ENCODE measurements at places on chromosomes 2 and 18.

DNA sequence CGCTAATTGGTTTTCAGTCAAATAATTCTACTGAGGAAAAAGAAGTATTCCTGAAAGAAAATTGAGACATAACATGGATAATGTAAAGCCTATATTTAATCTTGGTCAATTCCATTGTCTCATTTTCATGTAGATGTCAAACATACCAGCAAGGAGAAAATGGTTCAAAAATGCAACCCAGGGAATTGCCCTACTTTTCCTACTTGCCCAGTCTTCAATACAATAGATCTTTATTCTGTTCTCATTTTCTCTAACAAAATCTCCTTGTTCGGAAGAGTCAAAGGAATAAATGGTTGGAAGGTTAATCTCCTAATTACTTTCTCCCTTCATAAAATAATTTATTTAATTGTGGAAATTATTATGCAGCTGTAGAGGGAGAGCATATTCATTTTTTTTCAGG is 896.1 kb downstream of the NRXN1 start:
- no peak for DNase-seq

DNA sequence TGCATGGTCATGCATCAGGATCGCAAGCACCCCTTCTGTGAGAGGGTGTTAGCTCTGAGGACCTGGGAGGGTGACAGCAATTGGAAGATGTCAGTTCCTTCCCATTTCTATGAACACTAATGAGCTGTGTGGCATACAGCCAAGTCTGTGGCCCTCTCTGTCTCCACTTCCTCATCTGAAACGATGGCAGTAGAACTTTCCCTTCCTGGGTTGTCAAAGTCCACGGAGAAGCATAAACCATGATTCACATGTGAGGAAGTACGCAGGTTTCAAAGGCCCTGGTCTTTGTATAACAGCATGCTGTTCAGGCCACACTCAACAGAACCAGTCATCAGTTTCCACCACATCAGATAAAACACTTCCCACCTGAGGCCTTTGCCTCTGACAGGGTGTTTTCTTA is 167.4 kb upstream of the RAB6C start:
- DNase-seq: no peak

DNA sequence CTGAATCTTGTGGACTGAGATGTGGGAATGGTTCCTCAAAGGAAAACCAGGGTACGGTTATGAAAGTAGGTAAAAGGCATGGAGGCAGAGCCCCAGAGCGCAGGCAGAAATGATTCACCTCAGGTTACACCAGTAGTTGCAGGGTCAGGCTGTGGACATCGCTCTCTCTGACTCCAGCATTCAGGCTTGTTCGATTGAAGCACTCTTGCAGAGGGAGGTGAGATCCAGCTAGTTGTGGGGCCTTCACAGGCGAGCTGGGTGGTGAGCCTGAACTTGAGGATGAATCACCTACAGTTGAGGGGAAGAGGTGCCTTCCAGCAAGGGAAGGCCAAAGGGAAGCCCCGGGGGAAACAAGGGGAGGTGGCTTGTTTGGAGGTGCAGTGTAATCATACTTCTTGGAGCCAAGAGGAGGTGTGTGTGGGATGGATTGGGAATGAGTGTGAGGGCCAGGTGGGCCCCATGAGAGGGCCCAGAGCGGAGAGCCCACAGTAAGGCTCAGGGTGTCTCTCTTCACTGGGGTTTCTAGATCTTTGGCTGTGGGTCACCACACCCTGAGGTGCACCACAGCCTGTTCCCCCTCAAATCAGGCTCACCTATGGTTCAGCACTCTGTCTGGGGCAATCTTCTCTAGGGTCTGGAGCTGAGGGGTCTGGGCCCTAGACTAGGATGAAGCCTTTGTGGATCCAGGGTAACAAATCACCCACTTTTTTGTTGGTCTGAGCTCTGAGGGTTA is 48.5 kb upstream of the MCFD2 start:
- DNase-seq: no peak

- DNase-seq: no peak
Observed at GRCh38 chr18:58559427-58560186, 69.3 kb downstream of the ALPK2 start.

DNA sequence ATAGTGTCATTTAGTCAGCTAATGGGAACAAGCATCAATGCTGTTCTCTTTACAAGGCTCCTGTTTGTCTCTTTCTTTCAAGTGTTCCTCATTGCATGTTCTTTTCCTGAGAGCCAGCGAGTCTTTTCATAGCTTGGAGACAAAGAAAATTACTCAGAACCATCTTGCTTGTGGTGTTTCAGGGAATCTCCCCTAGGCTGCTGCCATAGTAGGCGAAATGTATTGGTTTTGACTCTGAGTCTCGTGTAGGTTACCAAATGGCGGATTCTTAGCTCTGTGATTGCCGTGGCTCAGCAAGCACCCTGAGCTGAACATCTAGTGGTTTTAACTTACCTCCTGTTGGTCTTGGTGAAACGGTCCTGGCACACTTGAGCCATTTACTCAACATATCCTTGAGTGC is 68.7 kb downstream of the RHBDD1 start:
- no peak for DNase-seq

GRCh38 chr18:78891185-78891762 is 88.3 kb upstream of the SALL3 start:
- peak; percentile 88 for DNase-seq

- no peak for DNase-seq
Observed at GRCh38 chr2:63846487-63846886, 4.8 kb downstream of the UGP2 start.

DNA sequence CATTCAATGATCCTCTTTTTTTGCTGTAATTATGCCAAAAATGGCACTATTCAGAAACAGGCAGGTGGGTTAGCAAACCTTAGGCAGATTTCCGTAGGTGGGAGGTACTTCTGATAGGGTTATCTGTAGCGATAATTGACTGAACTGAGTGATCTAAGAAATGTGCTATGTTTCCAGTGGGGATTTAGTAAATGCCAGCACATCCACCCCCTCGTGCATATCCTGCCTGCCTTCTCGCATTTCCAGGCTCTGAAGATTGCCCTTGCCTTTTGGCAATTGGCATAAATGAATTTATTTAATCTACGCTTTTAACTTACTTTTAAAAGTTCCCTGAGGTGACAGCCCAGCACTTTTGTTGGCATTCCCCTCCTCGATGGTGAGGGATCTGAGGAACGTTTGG is 576 bp upstream of the FSHR start:
- DNase-seq: no peak

DNA sequence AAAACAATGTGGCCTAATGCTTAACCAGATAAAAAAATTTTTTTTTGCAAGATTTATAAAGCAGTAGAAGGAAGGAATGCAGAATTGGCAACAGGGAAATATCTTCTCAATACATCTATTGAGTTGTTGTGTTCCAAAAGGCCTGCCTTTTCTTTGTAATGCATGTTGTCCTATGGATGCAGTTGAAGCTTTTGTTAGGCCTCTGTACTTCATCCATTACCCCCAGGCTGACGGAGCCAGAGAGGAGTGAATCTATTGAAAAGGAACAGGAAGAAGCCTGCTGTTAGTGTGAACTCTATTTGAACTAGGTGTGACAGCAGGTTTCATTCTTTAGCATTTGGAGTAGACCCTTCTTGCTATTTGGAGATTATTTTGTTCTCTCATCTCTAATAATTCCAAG is 56.5 kb downstream of the MTX2 start:
- DNase-seq: peak; percentile 91

DNA sequence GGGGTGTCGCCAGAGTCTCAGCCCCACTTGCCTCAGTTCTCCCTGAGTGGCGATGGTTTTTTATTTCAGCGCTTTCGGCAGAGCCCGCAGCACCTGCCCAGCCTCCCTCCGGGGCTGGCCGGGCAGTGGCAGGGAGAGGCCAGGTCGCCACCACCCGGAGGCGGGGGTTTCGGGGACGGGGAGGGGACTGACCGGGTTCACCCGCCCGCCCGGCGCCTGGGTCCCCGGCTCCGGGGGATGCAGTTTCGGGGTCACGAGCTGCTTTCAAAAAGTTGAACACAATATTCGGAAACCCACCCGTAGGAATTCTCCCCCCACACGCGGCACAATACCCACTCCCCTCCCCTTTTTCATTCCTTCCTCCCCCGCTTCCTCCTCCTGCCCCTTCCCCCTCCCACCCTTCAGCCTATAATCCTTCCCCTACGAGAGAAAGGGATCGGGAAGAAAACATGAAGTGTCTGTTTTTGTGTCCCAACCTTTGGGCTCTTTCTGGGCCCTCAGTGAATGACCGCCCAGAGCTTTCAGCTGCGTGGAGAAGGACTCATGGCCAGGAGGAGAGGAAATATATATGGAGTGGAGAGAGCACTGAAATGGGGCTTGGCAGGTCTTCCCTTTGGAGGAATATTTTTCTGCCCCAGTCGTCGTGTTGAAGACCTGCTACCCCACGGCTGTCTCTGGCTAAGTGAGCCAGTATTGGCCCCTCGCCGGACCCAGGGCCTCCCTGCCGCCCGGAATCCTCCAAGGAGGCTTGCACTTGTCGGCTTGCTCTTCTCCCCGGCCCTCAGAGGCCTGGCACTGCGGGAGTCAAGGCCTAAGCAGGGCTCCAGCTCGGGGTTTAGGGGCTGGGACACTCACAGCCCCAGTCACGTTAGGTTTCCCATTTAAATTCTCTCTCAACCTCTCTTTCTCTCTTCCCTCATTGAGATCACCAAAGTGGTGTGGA is 2.1 kb upstream of the SIX3 start:
- no peak for DNase-seq
